ENCODE measurements at places on chromosomes 5 and 9.

DNA sequence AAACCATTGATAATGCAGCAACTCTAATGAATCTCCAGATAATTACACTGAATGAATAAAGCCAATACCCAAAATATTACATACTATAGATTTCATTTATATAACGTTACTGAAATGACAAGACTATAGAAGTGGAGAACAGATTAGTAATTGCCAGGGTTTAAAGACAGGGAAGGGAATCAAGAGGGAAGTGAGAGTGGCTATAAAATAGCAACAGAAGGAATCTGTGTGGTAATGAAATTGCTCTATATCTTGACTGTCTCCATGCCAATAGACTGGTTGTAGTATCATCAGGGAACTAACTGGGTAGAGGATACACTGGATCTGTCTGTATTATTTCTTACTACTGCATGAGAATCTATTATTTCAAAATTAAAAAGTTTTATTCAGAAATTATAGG, 396.5 kb upstream of the RPS23 start:
- DNase-seq: no peak

DNA sequence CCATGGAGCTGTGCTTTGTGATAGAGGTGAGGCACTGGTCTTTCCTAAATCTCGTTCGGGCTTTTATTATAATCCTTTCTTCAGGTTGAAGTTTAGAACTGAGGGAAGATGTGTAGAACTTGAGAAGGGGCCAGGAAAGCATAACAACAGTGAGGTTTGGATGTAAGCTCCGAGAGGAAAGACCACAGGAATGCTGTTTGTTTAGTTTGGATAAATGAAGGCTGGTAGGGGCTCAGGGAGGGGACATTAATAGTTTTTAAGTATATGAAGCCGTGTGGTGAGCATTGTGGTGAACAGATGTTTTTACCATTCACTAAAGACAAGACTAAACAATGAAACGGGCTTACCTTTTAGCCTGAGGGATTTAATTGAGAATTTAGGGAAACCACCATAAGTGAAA, 130.8 kb downstream of the ARHGAP26 start:
- DNase-seq: peak; percentile 83

DNA sequence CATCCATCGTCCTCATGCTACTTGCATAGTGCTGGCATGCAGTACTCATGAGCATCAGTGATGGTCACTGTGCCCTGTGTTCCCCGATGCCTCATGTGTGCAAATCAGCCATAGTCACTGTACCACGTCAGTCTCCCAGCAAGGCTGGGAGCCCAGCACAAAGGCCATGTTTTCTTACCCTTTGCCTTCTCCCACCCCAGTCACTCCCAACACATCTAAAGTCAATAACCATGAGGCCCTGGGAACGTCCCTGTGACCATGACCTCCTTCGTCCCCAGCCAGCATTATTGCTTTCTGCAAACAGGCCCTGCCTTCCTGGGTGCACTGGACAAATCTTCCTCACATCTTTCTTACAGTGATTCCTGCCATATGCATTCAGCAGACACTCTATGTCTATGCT, 406.1 kb downstream of the ICE1 start:
- no peak for DNase-seq

GRCh38 chr5:180126716-180127681, 55.4 kb upstream of the RNF130 start:
- peak; percentile 8 for DNase-seq

GRCh38 chr5:124889486-124889825, 143.0 kb upstream of the ZNF608 start:
- DNase-seq: peak; percentile 50
